ENCODE measurements at places on chromosomes 3 and 15.

DNA sequence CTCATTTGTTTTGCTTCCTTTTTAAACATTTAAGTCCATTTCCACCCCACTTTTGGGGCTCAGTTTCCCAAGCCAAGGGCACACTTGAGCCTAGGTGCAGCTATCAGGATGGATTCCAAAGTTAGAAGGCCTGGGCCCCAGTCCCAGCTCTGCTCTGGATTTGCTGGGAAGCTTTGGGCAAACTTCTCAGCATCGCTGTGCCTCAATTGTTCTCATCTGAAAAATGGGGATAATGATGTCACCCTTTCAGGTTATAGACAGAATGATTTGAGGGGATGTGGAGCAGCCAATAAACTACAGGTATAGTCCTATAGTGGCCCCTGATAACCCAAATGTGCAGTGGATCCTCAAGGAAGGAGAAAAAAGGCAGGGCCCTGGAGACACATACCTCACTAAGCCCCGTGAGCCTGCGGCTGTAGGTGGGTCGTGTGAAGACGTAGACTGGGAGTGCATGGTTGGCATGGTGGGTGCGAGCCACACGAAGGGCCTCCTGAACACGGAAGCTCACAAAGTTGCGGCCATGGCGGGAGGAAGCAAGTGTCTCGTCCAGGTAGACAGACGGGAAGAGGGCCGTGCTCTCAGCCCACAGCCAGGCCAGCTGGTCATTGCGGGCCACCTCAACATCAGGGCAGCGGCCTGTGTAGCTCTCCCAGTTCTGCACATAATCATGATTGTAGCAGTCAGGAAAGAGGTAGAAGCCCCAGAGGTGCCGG lies 3.2 kb downstream of the HYAL2 start:
- DNase-seq, result no peak

- DNase-seq, result no peak
Observed at GRCh38 chr15:52039925-52040781, 21.1 kb downstream of the MAPK6 start.

GRCh38 chr3:48276911-48277641 lies 36.2 kb downstream of the ZNF589 start:
- DNase-seq, result no peak

DNA sequence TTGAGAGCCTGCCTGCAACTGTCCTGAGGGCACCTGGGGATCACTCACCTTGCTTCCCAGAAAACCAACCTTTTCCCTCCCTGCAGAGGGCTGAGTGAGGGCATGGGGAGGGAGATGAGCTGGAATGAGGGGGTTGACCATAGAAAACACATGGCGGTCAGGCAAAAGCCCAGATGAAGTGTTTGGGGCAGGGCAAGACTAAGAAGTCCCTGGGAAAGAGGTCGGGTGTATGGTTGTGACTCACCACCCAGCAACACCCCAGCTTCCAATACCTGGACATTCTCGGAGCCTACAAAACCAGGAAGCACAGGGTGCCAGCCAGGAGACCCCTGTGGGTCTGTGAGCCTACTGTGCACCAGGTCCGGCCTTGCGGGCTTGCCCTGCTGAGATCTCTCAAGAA lies 95.3 kb upstream of the ATP2B2 start:
- DNase-seq, result no peak

DNA sequence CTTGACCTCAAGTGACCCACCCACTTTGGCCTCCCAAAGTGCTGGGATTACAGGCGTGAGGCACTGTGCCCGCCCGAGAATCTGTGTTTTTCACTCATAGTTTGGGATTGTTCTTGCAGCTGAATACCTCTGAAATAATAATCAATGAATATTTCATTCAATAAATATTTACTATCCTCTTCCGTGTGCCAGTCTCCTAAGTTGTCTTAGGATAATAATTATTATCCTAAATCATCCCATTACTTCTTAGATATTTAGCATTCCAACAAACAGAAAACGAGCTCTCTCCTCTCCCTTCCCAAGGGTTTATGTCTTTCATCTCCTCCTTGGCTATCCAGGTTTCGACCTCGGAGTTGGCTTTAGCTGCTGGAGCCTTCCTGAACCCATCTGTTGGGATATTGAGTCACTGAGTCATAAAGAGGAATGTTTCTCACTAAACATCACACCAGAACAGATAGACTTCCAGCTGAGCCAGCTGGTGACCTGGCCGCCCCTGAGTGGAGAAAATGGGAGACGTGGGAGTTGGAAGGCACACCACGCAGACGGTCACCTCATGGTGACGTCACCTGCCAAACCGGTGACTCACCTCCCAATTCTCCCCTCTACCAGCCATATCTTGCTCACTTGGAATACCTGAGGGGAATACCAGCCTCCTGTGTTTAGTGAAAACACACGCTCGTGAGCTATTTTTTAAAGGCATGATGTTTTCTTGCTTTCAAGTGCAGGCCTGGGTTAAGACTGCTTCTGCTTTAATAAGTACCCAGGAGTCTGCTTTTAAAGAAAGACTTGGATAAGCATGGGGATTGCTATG lies 43.9 kb downstream of the BHLHE40 start:
- peak; percentile 97 for DNase-seq

GRCh38 chr3:140296796-140297352 lies 361.9 kb downstream of the CLSTN2 start:
- no peak for DNase-seq

Measured in HS-5 (cell line).